ENCODE measurements at places on chromosomes 2 and 18.

DNA sequence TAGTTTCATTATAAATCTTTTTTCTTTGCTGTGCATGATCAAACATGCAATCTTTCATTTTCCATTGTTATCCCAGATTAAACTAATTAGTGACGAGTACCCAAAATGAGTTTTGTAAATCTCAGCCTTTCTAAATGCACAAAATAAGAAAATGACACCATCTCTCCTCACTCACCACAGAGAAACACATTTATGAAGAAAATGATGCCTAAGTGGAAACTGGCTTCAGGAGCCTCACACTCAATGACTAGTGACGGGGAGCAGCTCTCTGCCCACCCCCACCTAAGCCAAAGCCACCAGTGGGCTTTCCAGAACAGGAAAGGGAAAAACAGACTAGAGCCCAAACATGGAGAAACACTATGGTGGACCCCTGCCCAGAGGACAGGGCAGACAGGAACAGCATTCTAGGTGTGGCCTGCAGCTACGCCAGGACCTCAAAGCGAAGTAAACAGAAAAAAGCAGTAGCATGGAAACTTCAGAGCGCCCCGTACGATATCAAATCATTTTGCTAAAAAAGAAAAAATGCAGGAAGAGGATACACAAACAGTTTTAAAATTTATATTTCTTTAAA is 113.5 kb downstream of the RBMS1 start:
- DNase-seq: no peak
- peak overlapping the region; percentile 34 for H3K27ac ChIP-seq
- no peaks in the 10 kb centered on the region for H3K27me3 ChIP-seq

- no peak overlapping the region for H3K27ac ChIP-seq
- H3K4me3 ChIP-seq: no peak overlapping the region
- H3K27me3 ChIP-seq: no peaks in the 10 kb centered on the region
- H3K4me1 ChIP-seq: peaks cover 8% of the 10 kb centered on the region
- no peaks in the 10 kb centered on the region for H3K36me3 ChIP-seq
These were observed 560.6 kb upstream of the ID2 start for GRCh38 chr2:8121022-8121825.

- DNase-seq: peak; percentile 16
- peaks cover 5% of the 10 kb centered on the region for H3K4me1 ChIP-seq
- H3K36me3 ChIP-seq: no peaks in the 10 kb centered on the region
- no peaks in the 10 kb centered on the region for H3K27me3 ChIP-seq
- no peak overlapping the region for H3K4me3 ChIP-seq
- H3K27ac ChIP-seq: peak overlapping the region; percentile 32
These were observed 75.0 kb upstream of the RBM44 start for GRCh38 chr2:237723602-237724001.

- no peak for DNase-seq
- H3K4me1 ChIP-seq: no peaks in the 10 kb centered on the region
- no peak overlapping the region for H3K4me3 ChIP-seq
- no peak overlapping the region for H3K27ac ChIP-seq
- H3K27me3 ChIP-seq: no peaks in the 10 kb centered on the region
- no peaks in the 10 kb centered on the region for H3K36me3 ChIP-seq
These were observed 15.3 kb upstream of the FN1 start for GRCh38 chr2:215451012-215451756.

- H3K27ac ChIP-seq: no peak overlapping the region
- H3K4me1 ChIP-seq: no peaks in the 10 kb centered on the region
- H3K36me3 ChIP-seq: no peaks in the 10 kb centered on the region
- H3K27me3 ChIP-seq: no peaks in the 10 kb centered on the region
- DNase-seq: peak; percentile 34
- H3K4me3 ChIP-seq: no peak overlapping the region
These were observed 225.3 kb upstream of the HDAC4 start for GRCh38 chr2:239625971-239626734.

DNA sequence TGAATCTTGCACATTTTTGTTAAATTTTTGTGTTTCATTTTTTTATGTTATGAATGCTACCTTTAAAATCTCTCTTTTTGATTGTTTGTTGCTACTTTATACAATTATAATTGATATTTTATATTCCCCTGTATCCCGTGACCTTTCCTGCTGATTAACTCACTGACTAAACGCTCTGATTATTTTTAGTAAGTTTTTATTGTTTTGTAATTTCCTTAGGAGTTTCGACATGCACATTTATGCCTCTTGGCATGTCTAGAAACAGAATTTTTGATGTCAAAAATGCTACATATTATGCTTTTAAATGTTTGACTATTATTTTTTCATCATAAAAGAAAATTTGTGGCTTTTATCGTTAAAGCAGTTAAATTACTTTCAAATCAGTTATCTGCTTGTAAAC is 1131.6 kb upstream of the TMEFF2 start:
- no peaks in the 10 kb centered on the region for H3K27me3 ChIP-seq
- no peak overlapping the region for H3K4me3 ChIP-seq
- no peaks in the 10 kb centered on the region for H3K36me3 ChIP-seq

GRCh38 chr18:45802814-45803492 is 22.5 kb upstream of the SIGLEC15 start:
- H3K4me3 ChIP-seq: no peak overlapping the region
- no peak overlapping the region for H3K27ac ChIP-seq
- H3K36me3 ChIP-seq: no peaks in the 10 kb centered on the region
- DNase-seq: no peak
- H3K27me3 ChIP-seq: no peaks in the 10 kb centered on the region

GRCh38 chr2:121907928-121908327 is 152.5 kb downstream of the TSN start:
- no peak overlapping the region for H3K4me3 ChIP-seq
- H3K4me1 ChIP-seq: no peaks in the 10 kb centered on the region
- no peaks in the 10 kb centered on the region for H3K27me3 ChIP-seq
- no peak overlapping the region for H3K27ac ChIP-seq
- no peak for DNase-seq
- no peaks in the 10 kb centered on the region for H3K36me3 ChIP-seq

DNA sequence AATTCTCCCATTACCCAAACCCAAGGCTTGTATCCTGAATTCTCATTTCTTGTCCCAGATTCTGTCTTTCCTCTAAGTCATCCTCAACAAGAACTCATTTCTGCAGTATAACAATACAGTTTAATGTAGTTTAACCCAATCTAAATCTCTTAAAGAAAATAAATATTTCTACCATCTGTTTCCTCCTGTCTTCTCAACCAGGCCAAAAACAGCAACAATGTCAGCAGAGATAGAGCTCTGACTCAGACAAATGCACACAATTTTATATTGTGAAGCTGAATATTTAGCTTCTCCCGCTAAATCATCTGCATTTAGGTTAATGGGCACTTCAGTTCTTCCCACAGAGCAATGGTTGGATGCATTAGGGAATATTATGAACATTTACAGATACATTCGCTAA is 35.7 kb upstream of the KYNU start:
- no peaks in the 10 kb centered on the region for H3K36me3 ChIP-seq
- no peak for DNase-seq
- no peaks in the 10 kb centered on the region for H3K27me3 ChIP-seq
- no peak overlapping the region for H3K27ac ChIP-seq
- H3K4me1 ChIP-seq: no peaks in the 10 kb centered on the region

DNA sequence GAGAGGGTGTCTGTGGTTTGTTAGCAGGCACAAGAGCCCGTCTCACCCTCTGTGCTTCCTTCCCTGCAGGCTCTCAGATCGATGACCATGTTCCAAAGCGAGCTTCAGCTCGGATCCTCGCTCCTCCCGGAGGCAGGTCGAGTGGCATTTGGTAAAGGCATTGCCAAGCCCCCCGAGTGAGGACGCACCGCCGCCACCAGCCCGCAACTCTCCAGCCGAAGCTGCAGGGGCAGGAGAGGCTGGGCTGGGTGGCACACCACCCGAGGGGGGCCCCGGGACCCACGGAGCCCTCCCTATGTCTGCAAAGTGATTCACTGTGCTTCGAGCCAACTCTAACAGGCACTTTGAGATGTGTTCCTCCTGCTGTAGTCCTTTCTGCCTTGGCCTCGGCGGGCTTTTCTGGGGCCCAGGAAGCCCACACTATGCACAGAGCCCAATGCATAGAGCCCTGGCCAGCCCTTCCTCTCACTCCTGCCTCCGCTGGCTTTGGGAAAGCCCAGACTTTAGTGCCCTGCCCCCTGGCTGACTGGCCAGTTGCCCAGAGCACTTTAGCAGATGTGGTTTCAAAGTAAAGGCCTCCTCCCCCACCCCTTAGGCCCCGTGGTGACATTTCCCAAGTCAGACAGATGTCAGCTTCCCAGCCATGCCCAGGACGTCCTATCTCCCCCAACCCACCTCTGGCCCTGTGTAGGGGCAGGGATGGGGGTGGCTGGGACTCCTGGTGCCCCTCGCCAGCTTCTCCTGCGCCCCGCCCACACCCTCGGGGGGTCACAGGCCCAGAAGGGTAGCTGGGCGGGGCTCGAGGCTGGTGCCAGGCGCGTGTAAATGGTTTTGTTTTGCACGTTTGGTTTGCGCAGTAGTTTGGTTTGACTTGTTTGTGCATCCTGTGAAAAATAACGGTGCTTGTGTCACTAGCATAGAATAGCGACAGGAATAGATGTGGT is 23.3 kb upstream of the MAPRE3 start:
- H3K27ac ChIP-seq: no peak overlapping the region
- H3K4me3 ChIP-seq: no peak overlapping the region
- H3K4me1 ChIP-seq: no peaks in the 10 kb centered on the region
- no peak for DNase-seq
- H3K27me3 ChIP-seq: no peaks in the 10 kb centered on the region

- no peak overlapping the region for H3K4me3 ChIP-seq
- no peaks in the 10 kb centered on the region for H3K27me3 ChIP-seq
- no peaks in the 10 kb centered on the region for H3K36me3 ChIP-seq
- H3K4me1 ChIP-seq: no peaks in the 10 kb centered on the region
- H3K27ac ChIP-seq: no peak overlapping the region
- DNase-seq: no peak
These were observed 72.0 kb downstream of the SPRED2 start for GRCh38 chr2:65360441-65360840.

DNA sequence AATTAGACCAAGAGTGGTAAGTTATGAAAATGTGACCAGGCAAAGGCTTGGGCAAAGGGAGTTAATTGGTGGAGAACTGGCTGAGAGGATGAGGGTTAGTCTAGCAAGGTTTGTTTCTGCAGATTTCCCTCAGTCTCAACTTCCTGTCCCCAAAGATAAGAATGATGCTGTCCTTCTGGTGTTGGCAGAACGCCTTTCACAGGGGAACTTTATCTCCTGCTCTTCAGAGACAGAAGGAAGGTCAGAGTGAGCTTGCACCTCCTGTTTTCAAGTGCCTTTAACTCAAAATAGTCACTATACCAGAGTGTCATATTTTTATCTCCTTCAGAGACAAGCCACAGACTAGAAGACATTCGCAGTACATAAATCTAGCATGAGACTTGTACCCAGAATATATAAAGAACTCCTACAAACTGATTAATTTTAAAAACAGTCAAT is 95.7 kb downstream of the TEX51 start:
- H3K36me3 ChIP-seq: no peaks in the 10 kb centered on the region
- no peak overlapping the region for H3K4me3 ChIP-seq

- no peaks in the 10 kb centered on the region for H3K36me3 ChIP-seq
- H3K27me3 ChIP-seq: no peaks in the 10 kb centered on the region
- no peak overlapping the region for H3K27ac ChIP-seq
- peak; percentile 53 for DNase-seq
- H3K4me3 ChIP-seq: no peak overlapping the region
These were observed 1.4 kb upstream of the MARCO start for GRCh38 chr2:118940486-118941120.

- no peaks in the 10 kb centered on the region for H3K27me3 ChIP-seq
- H3K4me1 ChIP-seq: no peaks in the 10 kb centered on the region
- H3K27ac ChIP-seq: no peak overlapping the region
- DNase-seq: no peak
- no peak overlapping the region for H3K4me3 ChIP-seq
These were observed 27.8 kb downstream of the SLC14A1 start for GRCh38 chr18:45751766-45752165.

GRCh38 chr2:29777161-29777560 is 144.2 kb downstream of the ALK start:
- no peak for DNase-seq
- H3K4me3 ChIP-seq: no peak overlapping the region
- H3K27me3 ChIP-seq: no peaks in the 10 kb centered on the region
- no peaks in the 10 kb centered on the region for H3K4me1 ChIP-seq

DNA sequence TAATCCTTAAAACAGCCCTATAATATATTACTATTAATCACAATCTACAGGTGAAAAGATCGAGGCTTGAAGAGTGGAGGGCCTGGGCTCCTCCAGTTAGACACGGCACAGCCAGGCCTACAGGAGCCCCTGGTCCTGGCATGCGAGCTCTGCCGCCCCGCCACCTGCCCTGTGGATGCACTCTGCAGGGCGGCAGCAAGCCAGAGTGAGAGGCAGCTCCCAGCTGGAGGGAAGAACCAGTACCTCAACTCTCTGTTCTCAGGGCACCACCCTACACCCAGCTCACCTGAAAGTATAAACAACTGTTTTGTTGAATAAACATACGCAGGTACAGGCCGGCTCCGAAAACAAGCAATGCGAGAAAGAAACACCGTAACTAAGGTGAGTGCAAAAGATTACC is 34.6 kb downstream of the EIPR1 start:
- no peak overlapping the region for H3K27ac ChIP-seq
- no peak for DNase-seq
- peaks cover 3% of the 10 kb centered on the region for H3K36me3 ChIP-seq

DNA sequence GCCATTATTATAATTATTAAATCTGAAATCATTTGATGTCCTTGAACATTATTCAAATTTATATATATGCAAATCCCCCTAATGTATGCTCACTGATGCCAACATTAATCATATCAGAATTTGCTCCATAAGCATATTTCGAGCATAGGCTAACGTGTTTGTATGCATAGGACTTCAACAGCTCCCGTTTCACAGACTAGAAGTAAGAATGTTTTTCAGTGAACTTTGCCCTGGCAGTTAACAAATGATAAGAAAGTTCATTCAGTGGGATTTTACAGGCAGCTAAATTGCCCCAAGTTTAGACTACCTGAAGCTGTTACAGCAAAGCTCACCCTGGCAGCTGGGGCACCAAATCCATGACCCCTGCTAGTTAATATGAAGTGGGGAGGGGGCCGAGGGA is 272.0 kb downstream of the LNPK start:
- no peak overlapping the region for H3K27ac ChIP-seq
- H3K36me3 ChIP-seq: no peaks in the 10 kb centered on the region
- H3K4me3 ChIP-seq: no peak overlapping the region
- DNase-seq: no peak
- no peaks in the 10 kb centered on the region for H3K4me1 ChIP-seq

GRCh38 chr2:119106301-119106897 is 52.2 kb downstream of the C1QL2 start:
- no peak overlapping the region for H3K4me3 ChIP-seq
- H3K27me3 ChIP-seq: no peaks in the 10 kb centered on the region
- no peaks in the 10 kb centered on the region for H3K36me3 ChIP-seq
- no peak for DNase-seq
- H3K27ac ChIP-seq: no peak overlapping the region
- H3K4me1 ChIP-seq: no peaks in the 10 kb centered on the region

- H3K4me1 ChIP-seq: no peaks in the 10 kb centered on the region
- no peak overlapping the region for H3K27ac ChIP-seq
- no peak for DNase-seq
- no peaks in the 10 kb centered on the region for H3K27me3 ChIP-seq
- H3K4me3 ChIP-seq: no peak overlapping the region
These were observed 179.4 kb upstream of the ARL4C start for GRCh38 chr2:234676109-234676782.
